ENCODE measurements at places on chromosomes 11 and 22.

- no peak for DNase-seq
Observed at GRCh38 chr11:1303126-1303821, 6.2 kb downstream of the TOLLIP start.

- no peak for DNase-seq
Observed at GRCh38 chr11:41784513-41785335, 325.3 kb upstream of the LRRC4C start.

DNA sequence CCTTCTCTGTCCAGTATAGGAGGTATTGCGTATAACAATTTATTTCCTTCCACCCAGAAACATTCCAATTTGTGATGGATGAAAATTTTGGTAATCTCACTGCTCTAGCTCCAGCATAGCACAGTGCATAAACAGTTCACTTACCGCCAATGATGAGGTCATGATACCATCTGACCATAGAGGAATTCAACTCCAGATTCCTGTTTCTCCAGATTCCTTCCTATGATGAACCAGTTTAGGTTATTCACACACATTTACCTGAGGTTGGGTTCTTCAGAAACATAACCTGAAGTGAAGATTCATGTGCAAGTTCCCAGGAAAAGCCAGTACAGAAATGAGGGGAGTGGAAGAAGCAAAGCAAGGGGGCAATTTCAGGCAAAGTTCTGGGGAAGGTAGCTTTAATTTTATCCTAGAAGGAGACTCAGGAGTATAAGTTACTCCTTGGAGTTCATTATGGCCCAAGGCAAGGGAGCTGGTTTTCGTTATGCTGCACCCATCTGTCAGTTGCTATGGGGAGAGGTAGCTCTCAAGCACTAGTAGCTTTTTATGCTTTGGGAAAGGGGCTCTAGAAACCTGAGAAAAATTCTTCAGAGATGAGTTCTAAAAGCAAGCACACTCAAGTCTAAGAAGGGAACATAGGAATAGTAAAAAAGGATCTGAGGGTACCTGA lies 121.6 kb downstream of the CASP12 start:
- no peak for DNase-seq

DNA sequence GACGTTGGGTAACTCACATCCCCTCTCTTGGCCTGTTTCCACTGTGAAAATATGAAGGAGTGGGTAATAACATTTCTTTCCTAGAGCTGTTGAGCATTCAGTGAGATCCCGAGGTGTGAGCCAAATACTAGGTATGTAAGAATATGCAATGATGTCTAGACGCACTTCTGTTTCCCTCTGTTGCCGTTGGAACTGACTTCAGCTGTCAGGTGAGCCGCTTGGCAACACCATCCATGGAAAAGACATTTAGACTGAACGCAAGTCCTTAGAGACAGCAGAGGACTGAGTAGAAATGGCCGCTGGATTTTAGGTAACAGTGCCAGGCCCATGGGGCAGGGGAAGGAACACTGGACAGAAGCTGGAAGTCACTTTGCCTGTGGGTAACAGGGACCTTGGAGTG lies 29.5 kb upstream of the SHANK2 start:
- DNase-seq, result no peak

DNA sequence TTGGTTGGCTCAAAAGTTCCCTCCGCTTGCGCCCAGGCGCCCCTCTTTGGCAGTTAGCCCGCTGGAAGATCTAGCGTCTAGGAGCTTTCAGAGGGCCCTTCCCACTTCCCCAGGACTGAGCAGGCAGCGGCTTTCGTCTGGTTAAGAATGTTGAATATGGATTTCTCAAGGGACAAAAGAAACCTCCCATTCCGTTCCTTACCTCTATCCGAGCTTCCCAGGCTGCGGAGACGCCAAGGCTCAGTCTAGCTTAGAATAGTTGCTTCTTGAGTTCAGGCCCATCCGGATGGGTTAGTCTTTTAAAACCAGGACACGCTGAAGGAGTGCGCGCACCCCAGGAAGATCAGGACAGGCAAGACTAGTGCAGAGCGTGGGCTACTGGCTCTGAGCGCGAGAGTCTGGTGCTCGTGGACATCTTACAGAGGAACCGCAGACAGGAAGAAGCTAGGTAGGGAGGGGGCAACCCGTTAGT lies 1.6 kb downstream of the NELL1 start:
- DNase-seq, result no peak

GRCh38 chr22:29855611-29856181 lies 17.6 kb upstream of the ASCC2 start:
- no peak for DNase-seq

GRCh38 chr22:30927806-30928205 lies 40.8 kb downstream of the MORC2 start:
- no peak for DNase-seq

- DNase-seq, result peak; percentile 35
Observed at GRCh38 chr11:86978756-86979608, 23.8 kb upstream of the FZD4 start.

DNA sequence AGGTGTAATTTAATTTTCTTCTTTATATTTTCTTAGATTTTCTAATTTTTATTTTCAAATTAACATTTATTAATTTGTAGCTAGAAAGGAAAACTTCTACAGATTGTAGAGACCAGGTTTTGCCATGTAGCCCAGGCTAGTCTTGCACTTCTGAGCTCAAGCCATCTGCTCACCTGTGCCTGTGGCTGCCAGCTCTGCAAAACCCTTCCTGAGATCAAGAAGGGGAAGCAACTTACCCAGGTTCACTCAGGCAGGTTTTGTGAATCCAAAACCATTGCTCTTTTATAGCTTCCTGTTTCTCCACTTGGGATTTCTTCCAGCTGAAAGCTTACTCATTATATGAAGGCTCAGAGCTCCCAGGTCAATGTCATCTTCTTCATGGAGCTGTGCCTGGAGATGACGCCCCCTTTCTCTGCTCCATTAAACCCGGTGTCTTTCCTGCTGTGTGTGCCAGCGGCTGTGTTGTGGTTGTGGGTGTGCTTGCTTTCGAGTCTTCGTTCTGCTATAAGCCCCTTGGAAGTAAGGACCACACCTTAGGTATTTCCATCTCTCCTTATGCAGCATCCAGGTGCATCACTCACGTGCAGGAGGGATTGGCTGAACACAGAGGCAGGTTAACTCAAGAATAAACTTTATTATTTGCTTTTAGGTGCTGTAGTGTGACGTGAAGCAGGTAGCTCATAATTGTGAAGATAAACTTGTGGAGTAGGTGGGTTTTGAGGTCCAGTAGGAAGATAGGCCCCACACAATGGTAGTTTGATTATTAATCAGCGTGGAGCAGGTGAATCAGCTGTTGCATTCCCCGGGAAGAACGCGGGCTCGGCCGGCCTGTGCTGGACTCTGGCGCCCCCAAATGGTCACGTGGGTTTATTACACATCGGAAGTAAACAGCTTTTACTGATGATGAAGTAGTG lies 42.2 kb upstream of the INCENP start:
- peak; percentile 63 for DNase-seq

GRCh38 chr22:31567702-31568101 lies 71.4 kb downstream of the SFI1 start:
- DNase-seq, result no peak

DNA sequence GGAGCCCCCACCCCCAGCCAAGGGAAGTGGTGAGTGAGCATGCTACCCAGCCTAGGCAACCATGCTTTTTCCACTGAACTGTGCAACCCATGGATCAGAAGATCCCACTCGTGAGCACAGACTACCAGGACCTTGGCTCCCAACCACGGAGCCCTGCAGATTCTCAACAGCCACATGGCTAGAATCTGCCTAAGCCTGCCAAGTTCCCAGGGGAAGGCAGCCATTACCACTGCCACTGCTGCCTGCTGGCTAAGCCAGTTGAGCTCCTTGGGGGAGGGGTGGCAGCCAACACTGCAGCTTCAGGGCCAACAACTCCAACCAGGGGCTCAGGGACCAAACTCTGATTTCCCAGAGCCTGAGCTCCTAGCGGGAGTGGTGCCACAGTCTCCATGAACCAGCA lies 195.8 kb downstream of the DLG2 start:
- DNase-seq, result no peak

Measured in COLO829 (cell line).